ENCODE measurements at places on chromosomes 16 and 17.

DNA sequence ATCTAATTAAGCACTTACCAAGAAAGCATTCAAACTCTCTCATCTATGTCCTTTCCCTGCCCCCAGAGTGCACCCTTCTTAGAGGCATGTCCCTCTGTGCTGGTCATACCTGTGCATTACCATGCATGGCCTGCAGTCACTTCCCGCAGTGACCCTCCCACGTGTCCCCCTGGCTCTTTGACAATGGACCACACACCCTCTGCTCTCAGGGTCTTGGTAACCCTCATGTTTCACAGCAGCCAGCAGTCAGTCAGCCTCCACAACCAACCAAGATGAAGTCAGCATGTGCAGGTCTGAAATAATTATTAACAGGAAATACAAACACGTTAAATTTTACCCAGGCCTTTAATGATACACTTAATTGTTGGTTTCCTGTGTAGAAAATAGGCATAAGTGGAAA lies 10.1 kb downstream of the KRT33A start:
- no peak for DNase-seq

DNA sequence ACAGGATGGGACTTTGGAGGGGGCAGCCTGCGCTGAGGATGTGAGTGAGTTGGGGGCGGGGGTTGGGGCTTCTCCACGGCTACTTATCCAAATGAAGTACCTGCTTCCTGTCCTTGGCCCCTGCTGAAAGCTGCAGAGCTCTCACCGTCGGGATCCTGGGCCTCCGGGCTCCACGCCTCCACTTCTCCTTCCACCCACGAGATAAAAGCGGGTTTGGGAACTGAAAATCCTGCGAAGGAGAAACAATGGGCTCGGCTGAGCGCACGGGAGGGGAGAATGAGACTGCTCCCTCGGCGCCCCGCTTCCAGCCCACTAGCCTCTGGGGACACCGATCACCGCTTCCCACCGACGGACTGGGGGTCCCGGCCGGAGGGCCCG lies 486 bp downstream of the ZNF785 start:
- peak; percentile 52 for DNase-seq

DNA sequence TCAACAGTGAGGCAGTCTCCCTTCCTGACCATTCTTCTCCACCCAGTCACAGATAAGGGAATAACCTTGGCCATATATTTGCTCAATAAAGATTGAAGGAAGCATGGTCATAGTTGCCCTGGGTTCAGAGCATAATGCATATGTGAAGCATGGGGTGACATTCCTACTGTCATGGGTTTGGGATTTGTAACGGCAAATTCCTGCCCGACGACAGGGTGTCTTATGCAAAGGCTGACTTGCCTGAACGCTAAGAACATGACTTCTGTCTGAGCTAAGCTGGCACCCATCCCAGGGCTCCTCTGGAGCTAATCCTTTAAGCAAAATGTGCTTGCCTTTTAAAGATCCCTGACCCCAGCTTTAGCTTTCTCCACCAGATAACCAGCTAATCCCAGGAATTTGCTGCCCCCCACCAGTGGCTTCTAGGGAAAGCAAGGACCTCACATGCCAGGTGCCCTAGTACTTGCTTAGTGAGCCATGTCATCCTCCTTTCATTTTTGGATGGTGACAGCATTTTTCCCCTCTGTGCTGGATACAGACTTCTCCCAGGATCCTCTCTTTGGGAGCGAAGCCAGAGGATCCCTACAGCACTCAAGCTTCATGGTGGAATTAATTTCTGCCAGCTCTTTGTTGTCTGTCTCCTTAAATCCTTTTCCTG lies 11.7 kb downstream of the SLC7A6OS start:
- no peak for DNase-seq

GRCh38 chr17:30278032-30278431 lies 13.7 kb downstream of the BLMH start:
- peak; percentile 23 for DNase-seq

- peak; percentile 83 for DNase-seq
Observed at GRCh38 chr17:82449131-82449882, 1.2 kb downstream of the CYBC1 start.

DNA sequence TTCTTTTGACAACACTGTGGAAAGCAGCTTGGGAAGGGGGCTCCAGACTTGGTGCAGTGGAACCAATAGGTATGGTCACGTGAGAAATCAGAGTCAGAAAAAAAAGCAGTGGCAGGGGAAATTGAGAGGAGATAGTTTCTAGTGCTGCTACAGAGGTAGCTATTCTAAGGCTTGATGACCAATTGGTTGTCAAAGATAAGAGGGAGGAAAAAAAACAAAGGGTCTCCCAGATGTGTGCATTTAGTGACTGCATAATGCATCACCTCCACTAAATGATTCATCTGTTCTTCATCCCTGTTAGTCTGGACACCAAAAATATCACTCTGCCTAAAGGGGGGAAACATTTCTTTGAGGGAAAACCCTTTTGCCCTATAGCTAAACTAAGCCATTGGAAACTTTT lies 56.5 kb downstream of the PIGL start:
- no peak for DNase-seq

GRCh38 chr16:11379420-11379819 lies 34.2 kb downstream of the RMI2 start:
- peak; percentile 19 for DNase-seq

GRCh38 chr16:54226296-54227010 lies 60.1 kb downstream of the IRX3 start:
- no peak for DNase-seq

DNA sequence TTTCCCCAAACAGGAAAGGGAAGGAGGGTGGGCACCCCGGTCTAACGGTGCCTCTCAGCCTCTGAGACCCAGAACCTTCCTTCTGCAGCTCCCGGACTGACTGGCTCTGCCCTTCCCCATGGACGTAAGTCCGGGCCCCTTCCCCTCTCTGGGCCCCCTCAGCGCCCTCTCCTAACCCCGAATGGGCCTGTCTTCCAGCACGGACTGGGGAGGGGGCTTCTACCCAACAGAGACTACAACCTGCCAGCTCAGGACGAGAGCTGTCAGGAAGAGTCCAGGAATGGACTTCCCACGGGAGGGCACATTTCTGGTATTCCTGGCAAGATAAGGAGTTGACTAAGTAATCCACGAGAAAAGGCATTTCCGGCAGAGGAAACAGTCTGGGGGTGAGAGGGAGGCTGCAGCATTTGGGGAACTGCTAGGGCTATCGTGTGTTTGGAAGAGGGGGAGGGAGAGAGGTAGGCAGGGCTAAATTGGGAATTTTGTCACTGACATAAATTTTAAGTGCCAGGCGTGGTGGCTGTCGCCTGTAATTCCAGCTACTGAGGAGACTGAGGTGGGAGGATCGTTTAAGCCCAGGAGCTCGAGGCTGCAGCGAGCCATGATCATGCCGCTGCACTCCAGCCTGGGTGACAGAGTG lies 12.1 kb upstream of the ALDOA start:
- no peak for DNase-seq

GRCh38 chr17:37605813-37606505 lies 3.3 kb downstream of the SYNRG start:
- DNase-seq: peak; percentile 48

GRCh38 chr17:60095830-60096229 lies 17.1 kb upstream of the HEATR6 start:
- DNase-seq: no peak

- no peak for DNase-seq
Observed at GRCh38 chr17:70070305-70071027, 4.6 kb upstream of the KCNJ16 start.

- DNase-seq: no peak
Observed at GRCh38 chr16:67249178-67250044, 632 bp downstream of the SLC9A5 start.

- peak; percentile 82 for DNase-seq
Observed at GRCh38 chr17:44218344-44219107, 949 bp downstream of the UBTF start.

DNA sequence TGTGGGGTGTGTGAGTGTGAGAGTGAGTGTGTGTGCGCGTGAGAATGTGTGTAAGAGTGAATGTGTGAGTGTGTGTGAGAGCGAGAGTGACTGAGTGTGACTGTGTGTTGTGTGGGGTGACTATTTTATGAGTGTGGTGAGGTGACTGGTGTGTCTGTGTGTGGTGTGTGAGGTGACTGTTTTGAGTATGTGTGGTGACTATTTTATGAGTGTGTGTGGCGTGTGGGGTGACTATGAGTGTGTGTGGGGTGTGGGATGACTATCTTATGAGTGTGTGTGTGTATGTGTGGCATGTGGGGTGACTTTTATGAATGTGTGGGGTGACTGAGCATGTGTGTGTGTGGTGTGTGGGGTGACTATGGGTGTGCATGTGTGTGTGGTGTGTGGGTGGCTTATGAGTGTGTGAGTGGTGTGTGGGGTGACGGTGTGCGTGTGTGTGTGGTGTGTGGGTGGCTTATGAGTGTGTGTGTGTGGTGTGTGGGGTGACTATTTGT lies 152.9 kb upstream of the PLCG2 start:
- DNase-seq: no peak

GRCh38 chr17:12222392-12222791 lies 201.7 kb downstream of the MAP2K4 start:
- no peak for DNase-seq

DNA sequence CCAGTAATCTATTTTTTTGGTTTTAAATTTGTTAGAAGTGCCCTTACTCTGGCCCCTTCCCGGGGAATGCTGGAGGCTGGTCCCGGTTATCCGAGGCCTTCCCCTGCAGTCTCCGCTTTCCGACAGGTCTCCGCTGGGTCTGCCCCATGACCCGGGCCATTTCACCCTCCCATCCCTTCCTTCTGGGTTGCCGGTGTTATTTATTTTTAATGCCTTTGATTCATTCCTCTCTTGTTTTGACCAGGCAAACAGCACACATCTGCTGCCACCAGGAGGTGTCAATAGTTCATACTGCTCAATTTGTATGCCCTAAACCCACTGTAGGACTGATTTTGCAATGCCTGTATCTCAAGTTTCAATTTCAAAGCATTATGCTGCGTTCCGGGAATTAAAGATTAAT lies 113.2 kb upstream of the IRX5 start:
- DNase-seq: no peak

- DNase-seq: no peak
Observed at GRCh38 chr16:80844395-80844794, 40.0 kb upstream of the CDYL2 start.

DNA sequence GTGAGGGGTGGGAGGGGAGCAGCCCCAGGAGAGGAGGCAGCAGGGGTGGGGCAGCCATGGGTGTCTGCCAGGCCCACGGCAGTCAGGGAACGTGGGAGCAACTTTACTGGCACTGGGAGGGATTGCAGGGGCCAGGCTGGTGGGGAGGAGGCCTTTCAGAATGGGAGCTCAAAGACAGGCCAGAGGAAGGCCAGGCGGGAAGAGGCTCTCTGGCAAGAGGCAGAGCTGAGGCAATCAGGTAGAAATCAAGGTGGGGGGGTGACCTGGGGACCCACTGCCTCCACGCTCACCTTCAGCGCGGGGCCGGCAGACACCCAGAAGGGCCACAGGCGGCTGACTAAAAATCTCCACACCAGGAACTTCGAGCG lies 11.9 kb upstream of the GSE1 start:
- no peak for DNase-seq

DNA sequence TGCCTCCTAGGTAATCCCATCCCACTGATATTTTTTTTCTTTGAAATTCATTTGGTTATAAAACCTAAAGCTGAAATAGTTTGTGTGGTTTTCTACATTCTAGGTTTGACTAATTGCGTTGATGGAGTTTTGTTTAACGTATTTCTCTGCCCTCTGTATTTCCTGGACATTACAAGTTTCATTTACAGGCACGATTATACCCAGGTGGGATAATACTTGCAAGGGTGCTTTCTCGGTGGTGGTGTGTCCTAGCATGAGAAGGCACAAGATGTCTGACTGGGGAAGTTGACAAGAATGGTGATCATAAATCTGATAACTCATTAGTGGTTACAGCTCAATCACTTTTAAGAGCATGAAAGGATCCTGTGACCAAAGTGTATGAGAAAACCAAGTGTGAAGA lies 45.0 kb downstream of the DYNLRB2 start:
- no peak for DNase-seq

- no peak for DNase-seq
Observed at GRCh38 chr17:27993723-27994310, 48.7 kb upstream of the NLK start.

DNA sequence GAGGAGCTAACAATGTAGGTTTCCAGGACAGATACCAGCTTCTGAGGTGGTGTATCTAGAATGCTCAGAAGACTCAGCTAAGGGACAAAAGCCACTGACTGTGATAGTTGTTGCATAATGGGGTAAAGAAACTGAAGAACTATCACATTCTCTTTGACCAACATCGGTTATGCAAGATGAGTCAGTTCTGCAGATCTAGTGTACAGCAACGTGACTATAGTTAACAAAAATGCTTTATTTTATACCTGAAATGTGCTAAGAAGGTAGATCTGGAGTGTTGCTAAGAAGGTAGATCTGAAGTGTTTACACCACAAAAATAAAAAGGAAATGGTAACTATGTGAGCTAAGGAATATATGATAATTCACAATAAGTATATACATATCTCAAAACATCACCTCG lies 2.5 kb downstream of the KRTAP9-6 start:
- DNase-seq: no peak

DNA sequence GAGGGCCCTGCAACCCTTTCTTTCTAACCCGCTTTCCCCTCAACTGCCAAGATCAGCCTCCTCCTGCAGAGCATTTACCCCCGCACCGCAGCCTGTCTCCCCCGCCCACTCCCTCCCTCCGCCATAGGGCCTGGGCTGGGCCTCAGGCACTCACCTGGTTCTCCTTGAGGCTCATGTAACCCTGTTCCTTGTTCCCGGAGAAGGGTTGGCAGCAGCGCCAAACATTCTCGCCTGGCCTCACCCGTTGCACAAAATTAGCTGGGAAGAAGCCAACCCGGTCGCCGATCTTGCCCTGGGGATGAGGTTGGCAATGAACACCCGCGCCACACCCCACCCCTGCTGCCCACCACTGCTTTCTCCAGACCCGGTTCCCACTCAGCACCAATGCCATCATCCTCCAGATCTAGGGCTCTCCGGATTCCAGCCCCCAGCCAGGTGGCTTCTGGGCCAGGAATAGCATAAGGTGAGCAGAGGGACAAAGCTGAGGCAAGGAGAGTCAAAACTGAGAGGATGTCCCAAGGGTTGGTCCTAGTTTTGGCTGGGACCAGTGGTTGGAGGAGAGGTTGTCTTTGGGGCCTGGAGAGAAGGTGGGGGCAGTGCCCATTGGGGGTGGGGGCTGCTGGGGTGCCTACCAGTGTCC lies 12.8 kb downstream of the STAC2 start:
- DNase-seq: no peak

DNA sequence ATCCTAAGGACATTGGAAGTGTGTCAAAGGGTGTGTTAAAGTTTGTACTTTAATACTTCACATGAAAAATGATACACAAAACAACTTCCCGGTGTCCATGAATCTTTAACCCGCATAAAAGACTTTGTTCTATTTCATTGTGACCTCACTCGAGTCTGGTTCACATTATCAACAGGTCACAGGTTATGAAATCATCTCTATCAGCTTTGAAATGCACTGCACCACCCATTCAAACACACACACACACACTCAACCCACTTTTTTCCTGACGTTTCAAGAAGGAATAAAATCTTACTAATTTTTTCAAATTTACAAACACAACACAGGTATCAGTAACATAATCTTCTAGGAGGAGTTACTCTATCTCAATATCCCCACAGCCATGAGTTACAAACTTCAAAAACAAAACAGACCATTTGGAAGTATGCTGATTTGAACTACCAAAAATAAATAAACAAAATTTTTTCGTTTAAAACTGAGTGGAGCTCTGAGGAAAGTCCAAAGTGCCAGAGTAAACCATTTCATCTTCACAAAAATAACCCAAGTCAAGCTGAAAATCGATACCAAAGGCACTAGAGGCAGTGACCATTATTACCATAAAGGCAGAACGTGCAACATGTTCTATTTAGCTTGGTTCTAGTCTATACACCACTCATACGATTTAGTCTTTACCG lies 2.7 kb downstream of the ACOX1 start:
- DNase-seq: no peak
